Posterior cingulate gyrus (tissue), 11 donors: ENCODE measurements at places on chromosomes 4 and X.

- DNase-seq, result no peak
Measured at GRCh38 chrX:139156356-139156755, 374.2 kb upstream of the F9 start.

GRCh38 chr4:109665783-109666485 lies 37.3 kb downstream of the CASP6 start:
- DNase-seq, result no peak

DNA sequence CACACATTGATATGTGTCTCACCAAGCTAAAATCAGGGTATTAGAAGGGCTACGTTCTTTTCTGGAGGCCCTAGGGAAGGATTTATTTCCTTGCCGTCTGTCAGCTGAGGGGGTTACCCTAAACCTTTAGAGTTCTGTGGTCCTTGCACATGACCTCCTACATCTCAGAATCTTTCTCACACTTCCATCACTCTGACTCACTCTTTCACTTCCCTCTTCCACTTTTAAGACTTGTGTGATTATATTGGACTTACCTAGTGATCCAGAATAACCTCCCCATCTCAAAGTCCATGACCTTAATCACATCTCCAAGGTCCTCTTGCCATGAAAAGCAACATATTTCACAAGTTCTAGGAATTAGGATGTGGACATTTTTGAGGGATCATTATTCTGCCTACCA lies 53.6 kb upstream of the FUNDC1 start:
- DNase-seq, result no peak

GRCh38 chr4:3193531-3194203 lies 55.3 kb upstream of the MSANTD1 start:
- no peak for DNase-seq

GRCh38 chr4:78776079-78776728 lies at the start of gene BMP2K:
BMP2K (plus strand) TSS chr4:78776350; CDS start chr4:78776544, 194 bp downstream.
- DNase-seq, result peak; percentile 60

GRCh38 chr4:1098311-1098925 lies 14.9 kb downstream of the RNF212 start:
- no peak for DNase-seq

DNA sequence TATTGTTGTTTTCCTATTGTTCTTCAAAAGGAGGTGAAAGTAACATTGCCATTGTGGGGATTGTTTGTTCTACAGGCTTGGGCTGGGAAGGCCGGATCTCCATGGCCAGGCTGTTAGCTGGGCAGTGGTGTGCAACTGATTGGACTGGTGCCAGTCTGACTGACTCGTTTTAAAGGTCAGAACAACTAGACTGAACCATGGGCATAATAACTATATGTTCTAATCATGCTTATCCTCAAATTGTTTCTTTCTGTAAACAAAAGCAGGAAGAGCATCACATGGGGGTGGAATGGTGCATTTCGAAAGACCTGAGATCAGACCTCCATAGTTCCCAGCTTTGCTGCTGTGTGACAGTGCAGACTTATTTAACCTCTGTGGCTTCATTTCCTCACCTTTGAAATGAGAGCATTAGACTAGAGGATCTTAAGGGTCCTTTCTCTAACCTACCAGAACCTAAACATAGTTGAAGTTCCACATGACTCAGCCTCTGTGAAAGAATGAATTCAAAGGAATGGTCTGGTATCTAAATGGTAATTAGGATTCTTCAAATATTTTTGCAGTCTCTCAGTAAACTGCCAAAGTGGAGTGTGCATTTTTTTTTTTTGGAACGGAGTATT lies 66.7 kb upstream of the PGRMC2 start:
- no peak for DNase-seq

DNA sequence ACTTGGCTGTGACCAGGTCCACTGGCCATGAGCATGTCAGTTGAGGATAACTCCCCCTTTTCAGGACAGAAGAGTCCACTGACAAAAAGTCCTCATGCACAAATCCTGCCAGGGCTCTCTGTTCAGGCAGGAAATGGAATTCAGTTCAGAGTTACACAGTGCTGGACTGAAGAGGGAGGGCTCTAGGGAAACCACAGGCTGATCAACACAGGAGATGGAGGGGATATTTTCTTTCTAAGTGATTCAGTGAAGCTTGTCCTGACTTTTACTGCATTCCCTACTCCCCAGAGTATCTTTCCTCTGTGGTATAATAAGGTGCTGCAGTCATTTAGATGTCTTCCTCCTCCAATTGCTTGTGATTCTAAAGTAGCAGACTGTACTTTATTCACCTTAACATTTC lies 335.5 kb upstream of the IGFBP7 start:
- no peak for DNase-seq
